ENCODE measurements at places on chromosomes 5 and 9.

GRCh38 chr5:72841756-72842535 is 25.5 kb downstream of the TNPO1 start:
- DNase-seq, result no peak

DNA sequence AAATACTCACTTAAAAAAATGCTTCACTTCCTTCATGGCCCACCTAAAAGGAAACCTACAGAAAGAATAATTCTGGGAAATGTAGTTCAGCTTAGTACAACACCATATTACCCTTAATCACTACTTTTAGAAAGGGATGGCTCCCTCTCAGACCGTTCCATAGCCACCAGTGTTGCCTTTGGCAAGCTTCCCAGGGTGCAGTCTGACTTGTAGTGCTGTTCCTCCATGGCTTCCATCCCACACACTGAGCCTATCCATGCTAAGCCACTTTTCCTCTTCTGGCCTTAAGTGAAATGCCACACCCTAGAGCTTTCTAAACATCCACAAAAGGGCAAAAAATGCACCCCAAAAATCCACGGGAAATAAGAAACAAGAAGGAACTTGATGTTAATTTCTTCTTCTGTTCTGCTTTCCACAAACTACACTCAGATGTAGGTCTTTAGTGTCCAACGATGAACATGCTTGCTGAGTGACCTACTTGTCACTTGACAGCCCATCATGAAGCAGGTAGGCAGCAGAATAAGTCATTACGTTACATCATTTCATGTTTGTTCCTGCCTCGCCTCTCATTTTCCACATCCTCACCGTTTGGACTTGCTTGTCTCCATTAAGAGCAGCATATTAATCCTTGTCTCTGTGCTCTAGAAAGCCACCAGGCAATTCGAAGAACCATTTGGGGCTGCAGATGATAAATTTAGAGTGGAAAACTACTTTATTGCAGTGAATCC is 391.1 kb upstream of the GRAMD2B start:
- no peak for DNase-seq

- no peak for DNase-seq
Measured at GRCh38 chr9:123823194-123823947, 106.6 kb downstream of the DENND1A start.

DNA sequence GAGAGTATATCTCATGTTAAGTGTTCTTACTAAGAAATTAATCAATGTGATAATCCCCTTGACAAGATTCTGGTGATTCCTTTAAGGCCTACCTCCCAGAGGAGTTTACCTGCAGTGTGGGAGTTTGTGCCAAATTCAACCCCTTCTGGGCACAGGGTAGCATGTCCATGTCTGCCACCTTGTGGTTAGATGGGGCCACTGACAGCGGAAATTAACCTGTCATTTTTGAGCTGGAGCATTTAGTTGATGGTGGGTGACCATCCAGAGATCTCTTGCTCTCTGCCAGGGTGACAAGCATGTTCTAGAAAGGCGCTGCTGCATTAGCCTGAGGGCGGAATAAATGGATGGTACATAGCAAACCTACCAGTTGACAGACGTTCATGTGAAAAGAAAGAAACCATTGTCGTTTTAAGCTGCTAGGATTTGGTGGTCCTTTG is 132.2 kb downstream of the FBXO4 start:
- DNase-seq, result no peak

- DNase-seq, result no peak
Measured at GRCh38 chr9:137058521-137059234, 4.8 kb upstream of the ENTPD2 start.

DNA sequence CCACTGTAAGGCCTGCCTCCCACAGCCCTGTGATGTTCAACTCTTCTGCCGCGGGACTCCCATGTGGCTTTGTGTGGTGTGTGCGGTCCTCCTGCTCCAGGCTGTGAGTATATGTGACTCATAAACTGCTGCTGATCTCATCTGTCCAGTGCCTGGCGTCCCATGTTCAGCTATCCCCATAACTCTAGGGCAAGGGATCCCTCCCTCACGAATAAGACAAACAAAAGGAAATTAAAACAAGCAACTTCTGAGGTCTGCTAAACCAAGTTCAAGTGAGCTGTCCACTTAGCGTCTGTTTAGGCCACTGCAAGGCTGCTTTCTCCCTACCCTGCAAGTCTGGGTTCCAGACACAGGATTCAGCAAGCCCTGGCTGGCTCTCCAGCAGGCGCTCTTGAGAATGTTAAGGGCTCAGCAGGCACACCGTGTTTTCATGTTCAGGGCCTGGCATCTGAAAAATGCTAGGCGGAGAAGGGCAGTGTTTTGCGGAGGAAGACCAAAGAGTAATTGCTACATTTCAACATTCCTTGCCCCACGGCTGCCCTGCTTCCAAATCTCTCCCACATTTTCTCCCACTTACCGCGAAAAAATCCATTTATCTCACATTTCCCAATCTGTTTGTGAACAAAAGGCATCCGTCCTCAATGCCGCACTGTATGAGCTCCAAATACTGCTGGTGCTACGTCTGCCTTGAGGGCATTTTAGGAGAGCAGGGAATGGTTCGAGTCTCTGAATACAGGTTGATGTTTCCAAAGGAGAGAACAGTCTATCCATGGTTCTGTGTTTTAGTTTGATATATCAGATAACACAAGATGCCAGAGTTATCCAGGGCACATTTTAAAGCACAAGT is 280.2 kb downstream of the SEMA5A start:
- DNase-seq, result peak; percentile 86

DNA sequence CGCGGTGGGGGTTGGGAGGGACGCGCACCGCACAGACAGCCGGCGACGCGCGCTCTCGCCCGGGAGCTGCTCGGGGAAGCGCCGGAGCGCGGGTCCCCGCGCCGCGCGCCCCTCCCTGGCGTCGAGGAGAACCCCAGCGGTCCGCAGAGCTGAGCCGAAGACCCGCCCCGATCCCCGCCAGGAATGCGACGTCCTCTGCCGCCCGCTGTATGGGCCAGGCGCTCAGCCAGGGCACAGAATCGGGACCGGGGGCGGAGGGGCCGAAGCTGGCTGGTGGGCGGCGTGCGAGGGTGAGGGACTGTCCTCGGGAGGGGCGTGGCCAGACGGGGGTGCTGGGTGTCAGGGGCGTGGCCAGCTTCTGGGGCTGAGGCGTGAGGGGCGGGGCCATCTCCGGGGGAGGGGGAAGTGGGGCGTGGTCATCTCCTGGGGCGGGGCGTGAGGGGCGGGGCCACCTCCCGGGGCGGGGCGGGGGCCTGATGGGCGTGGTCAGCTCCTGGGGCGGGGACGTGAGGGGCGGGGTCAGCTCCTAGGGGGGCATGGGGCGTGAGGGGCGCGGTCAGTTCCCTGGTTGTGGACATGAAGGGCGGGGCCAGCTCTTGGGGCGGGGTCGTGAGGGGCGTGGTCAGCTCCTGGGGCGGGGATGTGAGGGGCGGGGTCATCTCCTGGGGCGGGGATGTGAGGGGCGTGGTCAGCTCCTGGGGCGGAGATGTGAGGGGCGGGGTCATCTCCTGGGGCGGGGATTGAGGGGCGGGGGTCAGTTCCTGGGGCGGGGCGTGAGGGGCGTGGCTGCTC is 965 bp downstream of the PTGDS start:
- DNase-seq, result no peak

DNA sequence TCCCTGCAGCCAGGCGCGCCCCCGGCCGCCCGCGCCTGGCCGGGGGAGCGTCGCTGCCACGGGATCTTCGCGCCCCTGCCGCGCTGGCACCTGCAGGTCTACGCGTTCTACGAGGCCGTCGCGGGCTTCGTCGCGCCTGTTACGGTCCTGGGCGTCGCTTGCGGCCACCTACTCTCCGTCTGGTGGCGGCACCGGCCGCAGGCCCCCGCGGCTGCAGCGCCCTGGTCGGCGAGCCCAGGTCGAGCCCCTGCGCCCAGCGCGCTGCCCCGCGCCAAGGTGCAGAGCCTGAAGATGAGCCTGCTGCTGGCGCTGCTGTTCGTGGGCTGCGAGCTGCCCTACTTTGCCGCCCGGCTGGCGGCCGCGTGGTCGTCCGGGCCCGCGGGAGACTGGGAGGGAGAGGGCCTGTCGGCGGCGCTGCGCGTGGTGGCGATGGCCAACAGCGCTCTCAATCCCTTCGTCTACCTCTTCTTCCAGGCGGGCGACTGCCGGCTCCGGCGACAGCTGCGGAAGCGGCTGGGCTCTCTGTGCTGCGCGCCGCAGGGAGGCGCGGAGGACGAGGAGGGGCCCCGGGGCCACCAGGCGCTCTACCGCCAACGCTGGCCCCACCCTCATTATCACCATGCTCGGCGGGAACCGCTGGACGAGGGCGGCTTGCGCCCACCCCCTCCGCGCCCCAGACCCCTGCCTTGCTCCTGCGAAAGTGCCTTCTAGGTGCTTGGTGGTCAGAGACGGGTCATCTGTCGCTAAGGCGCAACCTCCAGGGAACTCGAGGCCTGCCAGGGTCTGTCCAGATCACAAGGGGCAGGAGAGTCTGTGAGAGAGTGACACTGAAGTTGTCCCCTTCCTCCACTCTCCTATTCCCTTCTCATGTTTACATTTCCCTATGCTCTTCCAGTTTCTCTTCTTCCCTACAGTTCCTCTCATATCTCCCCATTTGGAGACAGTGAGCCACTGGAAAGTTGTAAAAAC is 1.3 kb downstream of the GPR150 start:
- DNase-seq, result no peak
